ENCODE measurements at places on chromosomes 4 and X.

- DNase-seq = no peak
Measured at GRCh38 chrX:19683817-19684216, 168.5 kb upstream of the MAP3K15 start.

DNA sequence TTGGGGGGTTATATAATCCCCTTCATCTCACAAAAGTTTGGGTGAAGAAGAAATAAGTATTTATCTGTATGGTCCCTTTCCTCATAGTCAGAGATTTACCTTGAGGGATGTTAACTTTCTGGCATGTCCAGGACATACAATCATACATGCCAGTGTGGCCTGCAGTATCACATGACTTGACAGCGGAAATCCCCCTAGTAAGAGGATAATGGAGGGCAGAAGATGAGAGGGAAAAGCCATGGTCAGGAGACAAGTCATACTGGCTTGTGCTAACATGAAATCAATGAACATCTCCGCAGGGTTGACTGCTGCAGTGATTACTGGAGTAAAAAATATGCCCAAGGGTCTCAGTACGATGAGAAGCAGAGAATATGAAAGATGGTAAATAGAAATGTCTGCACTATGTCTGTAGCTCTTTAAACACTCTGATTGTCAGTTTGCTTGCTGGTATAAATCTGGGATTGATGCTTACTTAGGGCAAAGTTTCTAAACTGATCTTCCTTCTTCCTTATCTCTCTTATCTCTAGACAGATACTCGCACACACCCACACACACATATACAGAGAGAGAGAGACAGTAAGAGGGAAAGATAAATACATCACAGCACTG lies 1385.6 kb upstream of the ADGRL3 start:
- no peak for DNase-seq

GRCh38 chrX:3271183-3271833 lies 75.1 kb downstream of the MXRA5 start:
- no peak for DNase-seq

- no peak for DNase-seq
Measured at GRCh38 chr4:19327364-19327763, 924.3 kb upstream of the SLIT2 start.

- DNase-seq = peak; percentile 52
Measured at GRCh38 chrX:152821145-152821765, 9.3 kb downstream of the CETN2 start.

DNA sequence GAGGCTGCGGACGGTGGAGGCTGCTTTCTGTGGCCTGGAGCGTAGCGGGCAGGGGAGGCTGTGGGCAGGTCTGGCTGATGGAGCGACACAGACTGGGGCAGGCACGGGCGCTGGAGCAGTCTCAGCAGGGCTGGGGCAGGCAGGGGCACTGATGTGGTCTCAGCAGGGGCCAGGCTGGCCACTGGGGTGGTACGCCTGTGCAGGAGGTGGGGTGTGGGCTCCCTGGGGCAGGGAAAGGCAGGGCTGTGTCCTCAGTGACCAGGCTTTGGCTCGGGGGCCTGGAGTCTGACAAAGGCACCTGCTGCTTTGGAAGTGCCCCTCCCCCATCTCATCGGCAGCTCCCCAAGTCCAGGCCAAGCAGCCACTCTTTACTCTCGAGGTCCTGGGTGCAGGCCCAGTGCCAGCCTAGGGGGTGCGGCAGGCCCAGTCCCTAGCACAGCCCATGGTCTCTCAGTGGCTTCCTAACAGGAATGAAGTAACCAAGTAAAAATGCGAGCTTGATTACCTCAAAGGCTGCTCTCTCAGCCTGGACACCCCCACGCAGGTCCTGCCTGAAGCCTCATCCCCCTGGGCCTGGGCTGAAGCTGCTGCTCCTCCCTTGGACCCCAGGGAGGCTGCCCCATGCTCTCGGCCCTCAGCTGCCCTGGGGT lies 55.5 kb downstream of the ADRA2C start:
- no peak for DNase-seq

- no peak for DNase-seq
Measured at GRCh38 chr4:44701037-44701436, 22.8 kb downstream of the GUF1 start.

- no peak for DNase-seq
Measured at GRCh38 chr4:8708401-8709021, 115.9 kb downstream of the CPZ start.

GRCh38 chr4:168150420-168151050 lies 58.2 kb downstream of the ANXA10 start:
- no peak for DNase-seq

DNA sequence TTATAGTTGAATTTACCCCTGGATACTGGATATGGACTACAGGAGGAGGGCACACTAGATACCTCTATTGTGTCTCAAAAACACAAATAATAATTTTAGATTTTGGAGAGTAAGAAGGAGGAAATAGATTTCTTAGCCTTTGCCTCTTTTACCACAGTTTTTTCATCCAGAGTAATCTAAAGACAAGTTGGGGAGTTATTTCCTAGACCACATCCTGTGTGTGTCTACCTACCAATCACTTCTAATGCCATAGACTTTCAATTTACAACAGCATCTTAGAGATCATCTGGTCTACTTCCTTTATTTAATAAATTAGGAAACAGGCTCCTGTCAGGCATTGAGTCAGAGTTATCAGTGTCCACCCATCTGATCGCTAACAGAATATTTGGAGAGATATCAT lies 191.5 kb downstream of the EDA start:
- no peak for DNase-seq

DNA sequence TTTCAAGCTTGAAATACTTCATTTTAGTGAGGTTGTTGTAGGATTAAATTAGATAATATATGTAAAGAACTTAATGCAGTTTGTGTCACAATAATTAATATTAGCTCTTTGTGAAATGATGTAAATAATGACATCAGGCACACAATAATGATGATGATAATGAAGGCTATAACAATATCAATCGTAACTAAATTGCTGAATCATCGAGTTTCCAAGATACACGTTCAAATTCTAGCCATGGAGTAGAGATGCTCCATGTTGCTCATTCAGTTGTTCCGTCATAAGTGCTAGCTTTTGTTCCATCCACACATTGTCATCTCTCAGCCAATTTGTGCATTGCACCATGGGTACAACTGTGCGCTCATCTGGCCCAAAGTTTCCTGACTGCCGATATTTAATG lies 83.1 kb downstream of the CPXCR1 start:
- no peak for DNase-seq

DNA sequence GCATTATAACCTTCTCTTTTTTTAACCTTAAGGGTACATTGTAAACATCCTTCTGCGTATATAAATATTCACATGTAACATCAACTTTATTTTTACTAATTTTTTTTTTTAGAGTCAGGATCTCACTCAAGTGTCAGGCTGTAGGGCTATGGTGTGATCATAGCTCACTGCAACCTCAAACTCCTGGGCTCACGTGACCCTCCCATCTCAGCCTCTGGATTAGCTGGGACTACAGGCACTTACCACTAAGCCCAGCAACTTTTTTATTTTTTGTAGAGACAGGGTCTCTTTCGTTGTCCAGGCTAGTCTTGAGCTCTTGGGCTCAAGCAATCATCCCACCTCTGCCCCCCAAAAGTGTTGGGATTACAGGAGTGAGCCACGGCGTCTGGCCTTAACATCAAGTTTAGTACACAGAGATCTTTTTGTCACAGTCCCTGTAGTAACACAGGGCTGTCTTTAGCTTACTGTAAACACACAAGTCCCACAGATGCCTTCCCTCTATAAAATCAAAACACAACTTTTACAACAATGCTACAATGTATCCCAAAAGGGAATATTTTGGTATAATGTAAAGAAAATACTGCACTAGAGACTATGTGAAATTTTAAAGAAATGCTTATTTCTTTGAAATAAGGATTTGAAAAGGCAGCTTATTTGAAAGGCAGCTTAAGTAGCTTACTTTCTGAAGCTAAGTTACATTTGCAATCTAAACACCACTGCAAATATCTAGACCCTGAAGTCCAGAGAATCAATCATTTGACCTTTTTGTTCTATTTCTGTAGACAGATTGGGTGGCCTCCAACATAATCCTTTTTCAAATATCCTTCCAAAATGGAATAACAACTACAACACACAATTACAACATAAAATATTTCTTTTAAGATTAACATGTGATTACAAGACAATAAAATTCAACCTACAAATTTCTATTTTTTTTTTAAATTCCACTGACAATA lies 116.0 kb downstream of the APBB2 start:
- DNase-seq = no peak

- DNase-seq = no peak
Measured at GRCh38 chrX:40976981-40977380, 108.3 kb upstream of the USP9X start.

- DNase-seq = no peak
Measured at GRCh38 chr4:102598762-102599374, 97.7 kb downstream of the NFKB1 start.

- no peak for DNase-seq
Measured at GRCh38 chrX:47745416-47745815, 86.4 kb upstream of the UXT start.

DNA sequence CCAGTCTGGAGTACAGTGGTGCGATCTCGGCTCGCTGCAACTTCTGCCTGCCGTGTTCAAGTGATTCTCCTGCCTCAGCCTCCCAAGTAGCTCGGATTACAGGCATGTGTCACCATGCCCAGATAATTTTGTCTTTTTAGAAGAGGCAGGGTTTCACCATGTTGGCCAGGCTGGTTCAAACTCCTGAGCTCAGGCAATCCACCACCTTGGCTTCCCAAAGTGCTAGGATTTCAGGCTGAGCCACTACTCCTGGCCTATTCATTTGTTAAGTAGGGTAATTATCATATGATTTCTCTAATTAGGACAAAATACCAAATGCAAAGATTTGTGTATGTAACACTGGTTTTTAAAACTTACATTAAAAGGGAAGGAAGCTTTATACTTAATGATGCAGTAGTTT lies 137.8 kb downstream of the GPM6A start:
- no peak for DNase-seq

DNA sequence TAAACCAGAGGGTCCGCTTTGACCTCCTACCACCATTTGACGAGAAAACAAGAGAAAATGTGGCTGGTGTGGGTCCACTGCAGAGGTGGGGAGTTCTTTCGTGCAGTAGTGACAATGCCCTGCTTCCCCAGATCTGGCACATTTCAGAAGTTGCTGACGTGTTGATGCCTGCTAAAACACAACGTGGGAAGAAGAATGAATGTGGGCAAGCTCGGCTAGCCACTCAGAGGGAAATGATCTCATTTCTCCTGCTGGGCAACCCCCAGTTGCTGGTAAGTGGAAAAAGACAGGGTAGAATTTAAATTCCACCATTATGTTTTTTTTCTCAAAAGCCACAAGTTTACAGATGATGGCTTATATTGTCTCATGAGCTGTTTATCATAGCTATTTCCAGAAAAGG lies 77.9 kb downstream of the LUZP4 start:
- no peak for DNase-seq

DNA sequence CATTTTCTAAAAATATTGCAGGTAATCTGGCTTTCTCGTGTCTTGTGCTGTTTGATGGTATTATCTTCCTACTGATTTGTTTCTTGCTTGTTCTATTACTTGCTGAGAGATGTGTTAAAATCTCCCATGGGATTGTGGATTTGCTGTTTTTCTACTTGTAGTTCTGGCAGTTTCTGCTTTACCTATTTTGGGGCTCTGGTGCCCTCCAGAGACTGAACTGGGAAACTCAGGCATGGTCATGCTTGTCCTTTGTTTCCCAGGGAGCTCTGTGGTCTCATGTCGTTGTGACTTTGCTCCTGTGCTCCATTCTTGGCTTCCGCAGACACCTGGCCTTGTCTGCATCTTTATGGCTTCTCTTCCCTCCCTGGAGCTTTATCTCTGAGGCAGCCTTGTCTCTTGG lies 39.5 kb downstream of the NSD2 start:
- DNase-seq = no peak

DNA sequence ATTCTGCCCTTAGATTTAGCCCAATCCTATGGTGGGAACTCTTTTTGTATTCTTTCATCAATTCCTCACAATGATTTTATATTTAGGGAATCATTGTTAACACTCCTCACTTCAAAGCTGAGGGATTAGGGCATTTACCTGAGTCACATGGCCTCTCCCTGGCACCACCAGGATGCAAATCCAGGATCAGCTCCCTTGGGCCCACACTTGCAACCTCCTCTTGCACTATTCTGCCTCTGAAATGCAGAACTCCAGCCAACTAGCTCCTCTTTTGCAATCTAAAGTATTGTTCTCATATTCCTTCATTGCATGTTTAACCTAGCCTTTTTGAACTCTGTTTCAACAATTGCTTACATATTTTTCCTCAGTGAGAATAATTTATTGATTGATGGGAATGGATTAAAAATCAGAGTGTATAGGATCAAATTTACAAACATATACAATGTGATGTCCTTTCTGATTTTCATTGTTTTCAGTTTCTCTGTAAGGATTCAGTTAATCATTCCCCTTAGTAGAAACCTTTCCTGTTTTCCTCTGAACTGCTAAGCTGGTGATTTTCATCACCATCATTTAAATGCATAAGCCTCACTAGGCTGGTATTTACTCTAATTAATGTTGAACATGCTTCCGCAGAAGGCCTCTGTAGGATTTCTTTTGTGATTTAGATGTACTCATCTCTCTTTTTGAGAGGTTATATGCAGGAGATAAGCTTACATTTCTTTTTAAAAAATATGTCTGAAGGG lies 3.3 kb upstream of the RELL1 start:
- no peak for DNase-seq

- no peak for DNase-seq
Measured at GRCh38 chr4:47054130-47054529, 22.8 kb downstream of the GABRB1 start.

- DNase-seq = no peak
Measured at GRCh38 chrX:119709630-119710029, 16.7 kb upstream of the SEPTIN6 start.

DNA sequence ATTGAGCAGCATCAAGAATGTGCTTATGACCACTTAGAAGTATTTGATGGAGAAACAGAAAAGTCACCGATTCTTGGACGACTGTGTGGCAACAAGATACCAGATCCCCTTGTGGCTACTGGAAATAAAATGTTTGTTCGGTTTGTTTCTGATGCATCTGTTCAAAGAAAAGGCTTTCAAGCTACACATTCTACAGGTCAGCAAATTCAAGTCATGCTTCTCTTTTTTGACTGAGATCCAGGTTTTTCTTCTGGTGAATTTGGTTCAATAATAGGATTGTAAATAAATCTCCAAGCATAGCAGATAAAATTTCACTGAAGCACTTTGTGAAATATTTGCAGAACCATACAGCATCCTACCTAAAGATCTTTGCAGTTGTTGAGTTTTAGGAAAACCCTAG lies 218.1 kb downstream of the TLL1 start:
- no peak for DNase-seq

DNA sequence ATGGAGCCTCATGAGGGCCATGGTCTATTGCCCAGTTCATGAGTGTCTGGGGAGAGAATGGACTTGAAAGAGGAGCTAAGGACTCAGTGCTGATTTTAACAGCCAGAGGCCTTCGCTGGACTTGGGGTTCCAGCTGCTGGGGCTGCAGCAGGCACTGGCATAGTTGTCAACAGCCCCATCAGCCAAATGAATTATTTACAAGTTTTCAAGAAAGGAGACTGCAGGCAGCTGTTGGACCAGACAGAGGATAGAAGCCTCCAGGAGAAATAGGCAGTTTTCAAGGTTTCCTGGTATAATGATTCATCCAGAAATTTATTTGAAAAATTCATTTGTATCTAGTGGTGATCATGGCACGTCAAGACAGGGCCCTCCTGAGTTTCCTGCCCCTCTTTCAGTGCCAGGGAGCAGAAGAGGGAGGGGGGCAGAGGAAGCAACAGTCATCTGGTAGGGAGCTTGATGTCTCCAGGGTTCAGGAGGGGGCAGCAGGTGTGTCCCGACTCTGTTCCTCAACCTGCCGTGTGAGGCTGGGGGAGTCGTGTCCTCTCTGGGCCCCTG lies 63.1 kb upstream of the GPR78 start:
- no peak for DNase-seq

Data from NCI-H1105 (cell line).